Activated T-helper 1 cell treated with Interleukin-2 at 50 U/mL for 16 hours (primary cell): ENCODE measurements at places on chromosomes 11 and 22.

DNA sequence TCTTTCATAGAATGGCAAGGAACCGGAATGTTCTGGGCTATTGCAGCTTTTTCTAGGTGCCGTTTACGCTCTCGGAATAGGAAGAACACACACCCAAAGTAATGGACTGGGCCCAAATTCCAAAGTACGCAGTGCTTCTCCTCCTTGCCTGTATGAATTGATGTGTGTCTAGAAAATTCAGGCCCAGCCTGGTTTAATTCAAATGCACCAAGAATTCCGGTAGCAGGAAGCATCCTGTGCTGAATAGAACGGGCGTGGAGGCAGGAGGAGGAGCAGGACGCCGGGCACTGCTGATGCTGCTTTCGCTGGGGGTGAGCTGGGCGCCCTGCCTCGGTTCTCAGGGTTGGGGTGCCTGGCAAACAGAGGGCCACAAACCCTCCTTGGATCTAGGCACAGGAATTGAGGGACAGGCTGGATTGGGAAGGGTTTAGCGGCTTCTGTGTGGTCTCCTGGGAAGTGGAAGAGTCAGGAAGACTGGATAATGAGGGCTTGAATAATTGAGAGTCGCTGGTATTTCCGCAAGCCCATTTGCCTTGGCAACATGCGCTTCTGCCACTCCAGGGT, 2.0 kb downstream of the PARVB start:
- no peak for DNase-seq

DNA sequence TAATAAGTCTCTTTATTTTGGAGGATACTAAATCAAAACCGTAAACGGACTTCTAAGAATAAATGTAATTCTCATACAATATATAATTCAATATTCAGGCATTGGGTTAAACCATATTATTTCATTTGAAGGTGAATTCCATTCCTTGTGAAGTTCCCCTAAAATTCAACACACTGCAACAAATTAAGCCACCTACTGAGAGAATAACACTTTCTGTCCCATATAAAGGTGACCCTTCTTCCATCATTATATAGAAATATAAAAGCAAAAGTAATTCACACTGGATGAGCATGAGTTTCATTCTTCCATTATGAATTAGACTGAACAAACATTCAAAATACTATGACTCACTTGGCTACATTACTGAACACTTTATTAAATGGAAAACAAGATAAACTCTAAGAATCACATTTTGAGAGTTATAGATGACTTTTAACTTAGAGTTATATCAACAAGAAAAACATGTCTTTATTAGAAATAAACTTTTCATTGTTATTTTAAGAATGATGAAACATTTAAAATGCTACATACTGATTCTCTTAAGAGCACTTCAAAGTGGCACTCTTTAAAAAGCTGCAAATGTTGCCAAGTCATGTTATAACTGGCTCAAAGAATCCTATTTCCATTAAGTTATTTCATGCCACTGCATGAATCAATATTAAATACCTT, 2.8 kb downstream of the SESN3 start:
- no peak for DNase-seq

- no peak for DNase-seq
These were observed 19.0 kb upstream of the TXNRD2 start for GRCh38 chr22:19960491-19961200.

DNA sequence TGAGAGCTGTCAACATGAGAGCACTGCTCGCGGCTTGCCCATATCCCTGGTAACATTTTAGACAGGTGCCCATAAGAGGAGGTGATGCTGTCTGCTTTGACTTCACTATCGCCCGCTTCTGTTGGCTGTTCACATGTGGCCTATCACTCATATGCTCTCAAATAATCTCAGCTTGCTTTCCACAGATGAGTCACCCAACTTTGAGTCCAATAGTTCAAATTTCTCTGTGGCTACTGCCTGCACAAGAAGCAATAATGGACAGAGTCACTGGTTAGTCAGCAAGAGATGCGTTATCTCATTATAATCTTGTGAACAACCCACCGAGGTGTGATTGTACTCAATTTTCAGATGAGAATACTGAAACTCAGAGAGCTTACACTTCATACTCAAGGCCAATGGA, 1714.1 kb downstream of the LRRC4C start:
- DNase-seq, result no peak

DNA sequence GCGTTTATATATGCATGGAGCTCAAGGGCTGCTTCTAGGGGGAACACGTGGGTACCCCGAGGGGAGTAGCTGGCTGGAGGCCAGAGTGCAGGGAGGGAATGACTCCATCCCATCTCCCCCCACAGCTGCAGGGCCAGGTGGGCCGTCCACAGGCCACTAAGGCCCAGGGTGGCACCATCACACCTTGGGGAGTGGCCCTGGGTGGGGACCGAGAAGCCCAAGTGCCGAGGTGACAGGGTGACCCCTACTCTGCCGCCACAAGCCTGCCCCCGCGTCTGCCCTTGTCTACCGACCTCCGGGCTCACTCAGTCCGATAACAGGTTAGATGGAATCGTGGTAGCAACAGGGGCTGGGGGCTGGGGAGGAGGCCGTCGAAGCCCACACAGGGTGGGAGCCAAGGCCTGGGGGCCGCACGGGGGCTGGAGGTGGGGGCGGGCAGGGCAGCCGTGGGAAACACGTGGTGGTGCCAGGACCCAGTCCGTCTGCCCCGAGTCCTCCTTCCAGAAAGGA, 125.7 kb downstream of the KCNQ1OT1 start:
- DNase-seq, result no peak

GRCh38 chr22:38167988-38168407, 13.6 kb downstream of the PLA2G6 start:
- no peak for DNase-seq

- DNase-seq, result no peak
These were observed 20.5 kb downstream of the TRMU start for GRCh38 chr22:46355996-46356471.

DNA sequence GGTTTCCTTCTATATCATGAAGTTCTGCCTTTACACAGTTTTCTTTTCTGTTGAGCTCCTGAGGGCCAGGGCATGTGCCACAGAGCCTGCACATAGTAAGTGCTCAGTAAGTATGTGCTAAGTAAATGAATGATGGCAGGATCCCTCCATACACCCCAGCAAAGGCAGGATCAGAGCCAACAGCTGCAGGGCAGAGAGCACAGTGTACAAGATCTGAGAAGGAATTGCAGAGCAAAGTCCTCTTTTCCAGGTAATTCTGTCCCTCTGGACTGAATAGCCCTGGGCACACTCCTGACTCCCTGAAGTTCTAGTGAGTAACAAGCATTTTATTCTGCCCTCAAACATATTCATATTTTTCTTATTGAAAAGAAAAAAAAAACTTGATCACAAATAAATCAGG, 117.7 kb downstream of the GALNT18 start:
- DNase-seq, result no peak

GRCh38 chr11:88250566-88251242, 75.5 kb upstream of the RAB38 start:
- DNase-seq, result no peak

DNA sequence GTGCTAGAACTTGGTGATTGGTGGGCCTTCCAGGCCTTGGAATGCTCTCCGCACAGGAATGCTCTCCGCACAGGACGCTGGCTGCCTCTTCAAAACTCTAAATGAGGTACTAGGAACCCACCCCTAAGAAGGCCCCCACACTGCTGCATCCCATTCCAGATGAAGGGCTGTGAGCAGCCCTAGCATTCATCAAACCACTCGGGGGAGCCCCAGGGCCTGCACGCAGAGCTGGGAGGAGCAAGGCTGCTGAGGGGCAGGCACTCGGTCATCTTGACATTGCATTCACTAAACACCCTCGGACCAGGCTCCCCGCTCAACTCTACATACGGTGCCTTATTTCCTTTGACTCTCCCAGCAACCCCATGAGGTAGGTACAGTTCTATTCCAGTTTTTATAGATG, 49.2 kb upstream of the EMID1 start:
- no peak for DNase-seq

DNA sequence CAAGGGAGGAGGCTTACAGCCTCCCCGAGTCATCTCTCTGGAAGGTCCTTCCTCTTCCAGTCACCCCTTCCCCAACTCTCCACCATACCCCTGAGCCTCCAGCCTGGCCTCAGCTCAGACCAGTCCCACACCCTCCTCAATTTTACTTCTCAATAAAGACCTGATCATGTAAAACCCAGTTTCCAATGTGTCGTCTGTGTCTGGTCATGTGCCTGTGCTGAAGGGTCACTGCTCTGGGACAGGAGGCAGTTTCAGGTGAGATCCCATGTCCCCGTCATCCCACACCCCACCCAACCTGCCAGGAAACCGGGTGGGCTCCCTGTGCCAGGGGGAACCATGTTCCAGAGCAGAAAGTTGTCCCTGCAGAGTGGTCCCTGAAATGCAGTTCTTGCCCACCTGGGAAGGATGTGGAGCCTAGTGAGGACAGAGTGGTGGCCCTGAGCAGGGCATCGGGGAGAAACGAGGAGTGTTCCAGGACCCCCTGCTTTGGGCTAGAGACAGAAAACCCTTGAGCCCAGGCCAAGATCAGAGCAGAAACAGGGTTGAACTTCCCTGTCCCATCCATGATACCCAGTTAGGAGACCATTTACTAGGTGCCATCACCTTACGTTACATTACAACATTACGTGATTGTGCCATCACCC, 19.4 kb downstream of the IGLL5 start:
- DNase-seq, result no peak

DNA sequence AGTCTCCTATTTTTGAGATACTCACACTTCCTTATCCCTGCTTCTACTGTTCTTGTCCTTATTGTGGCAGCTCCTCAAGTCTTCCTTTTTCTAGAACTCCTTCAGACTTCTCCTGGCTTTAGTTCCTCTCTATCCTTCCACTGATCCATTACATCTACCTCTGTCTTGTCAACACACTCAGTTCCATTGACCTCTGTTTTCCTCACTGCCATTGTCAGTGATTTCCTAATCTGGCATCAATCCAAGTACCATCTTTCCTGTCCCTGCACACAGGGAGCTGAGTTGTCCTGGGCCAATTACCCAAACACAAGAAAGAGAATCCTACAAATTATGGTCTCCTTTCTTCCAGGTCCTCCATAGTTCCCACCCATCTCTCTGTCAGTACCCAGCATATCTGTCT, 27.9 kb upstream of the RIC3 start:
- no peak for DNase-seq

- no peak for DNase-seq
These were observed 1.0 kb downstream of the PAX6 start for GRCh38 chr11:31809857-31810778.

DNA sequence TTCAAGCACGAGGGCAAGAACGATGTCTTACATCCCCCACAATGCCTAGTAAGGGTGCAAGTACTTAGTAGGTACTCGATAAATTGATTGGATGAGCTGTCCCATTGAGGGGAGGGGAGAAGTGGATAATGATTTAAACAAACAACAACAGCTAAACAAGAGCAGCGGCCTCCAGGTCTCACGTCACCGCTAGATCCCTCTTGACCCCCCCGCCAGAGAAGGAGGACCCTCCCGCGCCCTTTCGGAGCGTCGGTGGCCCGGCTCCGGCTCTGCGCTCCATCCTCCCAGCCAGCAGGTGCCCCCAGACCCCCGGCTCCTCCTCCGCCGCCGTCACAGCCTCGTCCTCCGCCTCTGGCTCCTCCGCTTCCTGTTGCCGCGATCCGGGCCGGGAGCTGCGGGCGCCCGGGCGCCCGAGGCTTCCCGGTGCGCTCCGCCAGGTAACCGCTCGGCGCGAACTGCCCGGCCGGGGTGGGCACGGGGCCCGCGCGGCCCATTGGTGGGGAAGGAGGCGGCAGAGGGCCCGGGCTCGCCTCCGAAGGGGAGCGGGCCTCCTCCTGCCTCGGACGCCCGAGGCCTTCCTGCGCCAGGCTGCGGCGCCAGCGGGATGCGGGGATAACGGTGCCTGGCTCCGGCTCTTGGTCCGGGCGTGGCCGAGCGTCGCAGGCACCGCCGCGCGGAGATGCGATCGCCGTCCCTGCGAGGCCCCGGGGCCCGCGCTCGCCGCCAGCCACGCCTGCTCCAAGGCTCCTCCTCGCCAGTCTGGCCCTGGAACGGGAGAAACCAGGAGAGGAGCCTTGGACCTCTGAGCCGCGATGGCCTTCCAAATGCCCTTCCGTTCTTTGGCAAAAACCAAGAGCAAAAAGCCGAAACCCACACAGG, at the start of gene TLCD5:
Gene TLCD5 (plus strand): TSS at position 368 of the 879 bp plus-strand sequence. CDS start 2,143 bp downstream, outside the sequence.
- peak; percentile 20 for DNase-seq

- no peak for DNase-seq
These were observed 80.7 kb downstream of the CABIN1 start for GRCh38 chr22:24091551-24092420.

DNA sequence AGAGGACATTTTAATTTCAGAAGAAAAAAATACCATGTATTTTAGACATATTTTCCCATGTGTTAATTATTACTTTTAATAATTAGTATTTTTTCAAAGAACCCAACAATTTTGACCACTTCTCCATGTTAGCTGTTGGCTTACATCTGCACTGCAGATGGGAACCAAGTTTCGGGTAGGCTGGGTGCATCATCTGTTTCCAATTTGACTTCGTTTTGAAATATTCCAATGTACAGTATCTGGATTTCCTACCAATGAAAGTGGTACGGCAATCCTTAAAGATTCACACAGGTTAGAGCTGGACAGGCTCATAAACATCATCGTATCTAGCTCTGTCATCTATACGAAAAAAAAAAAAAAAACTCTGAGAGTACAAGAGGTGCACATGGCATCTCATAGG, 670.2 kb downstream of the OPCML start:
- DNase-seq, result no peak

DNA sequence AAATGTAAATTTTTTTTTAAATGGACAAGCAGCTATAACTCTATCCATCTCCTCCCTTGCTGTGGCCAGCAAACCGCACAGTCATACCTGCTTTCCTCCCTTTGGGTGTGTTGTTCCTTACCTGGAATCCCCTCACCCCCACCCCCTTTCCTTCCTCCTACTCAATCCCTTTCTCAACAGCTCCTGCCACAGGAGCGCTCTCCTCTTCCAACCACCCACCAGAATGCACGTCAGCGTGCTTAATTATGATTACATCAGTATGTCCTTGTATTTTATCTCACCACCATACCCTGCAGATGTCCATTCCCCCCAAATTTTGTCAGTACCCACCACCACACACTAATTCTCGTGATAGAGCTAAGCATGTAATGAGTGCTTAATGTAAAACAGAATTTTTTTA, 60.9 kb upstream of the LMO2 start:
- no peak for DNase-seq

DNA sequence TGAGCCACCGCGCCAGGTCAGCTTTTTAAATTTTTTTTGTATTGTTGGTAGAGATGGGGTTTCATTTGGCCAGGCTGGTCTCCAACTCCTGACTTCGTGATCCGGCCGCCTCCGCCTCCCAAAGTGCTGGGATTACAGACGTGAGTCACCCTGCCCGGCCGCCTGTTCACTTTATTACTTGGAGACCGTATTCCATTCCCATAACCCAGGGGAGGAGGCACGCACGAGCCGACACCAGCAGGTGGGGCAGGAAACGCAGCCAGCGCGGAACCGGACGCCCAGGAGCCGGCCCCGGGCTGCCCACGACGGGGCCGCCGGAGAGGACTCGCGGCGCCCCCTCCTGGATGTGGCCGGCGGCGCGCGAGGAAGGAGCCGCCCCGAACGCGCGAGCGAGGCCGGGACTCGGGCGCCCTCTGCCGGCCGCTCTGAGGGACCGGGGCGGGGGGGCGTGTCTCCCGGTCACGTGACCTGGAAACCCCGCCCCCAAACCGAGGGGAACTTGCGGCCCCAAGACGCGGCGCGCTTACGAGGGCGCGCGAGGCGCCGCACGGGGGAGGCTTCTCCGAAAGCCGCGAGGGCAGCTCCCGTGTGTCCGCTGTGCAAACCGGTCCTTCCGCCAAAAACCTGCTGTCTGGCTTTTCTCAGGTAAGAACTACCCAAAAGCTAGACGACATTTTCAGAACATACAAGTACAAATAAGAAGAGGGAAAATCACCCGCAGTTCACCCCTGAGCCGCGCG, 11.6 kb upstream of the RNH1 start:
- DNase-seq, result peak; percentile 87

GRCh38 chr11:45374653-45375059, 88.5 kb upstream of the SYT13 start:
- DNase-seq, result no peak
